ENCODE measurements at places on chromosomes 4 and X.

- DNase-seq, result no peak
Observed at GRCh38 chr4:94284889-94285288, 57.7 kb downstream of the HPGDS start.

DNA sequence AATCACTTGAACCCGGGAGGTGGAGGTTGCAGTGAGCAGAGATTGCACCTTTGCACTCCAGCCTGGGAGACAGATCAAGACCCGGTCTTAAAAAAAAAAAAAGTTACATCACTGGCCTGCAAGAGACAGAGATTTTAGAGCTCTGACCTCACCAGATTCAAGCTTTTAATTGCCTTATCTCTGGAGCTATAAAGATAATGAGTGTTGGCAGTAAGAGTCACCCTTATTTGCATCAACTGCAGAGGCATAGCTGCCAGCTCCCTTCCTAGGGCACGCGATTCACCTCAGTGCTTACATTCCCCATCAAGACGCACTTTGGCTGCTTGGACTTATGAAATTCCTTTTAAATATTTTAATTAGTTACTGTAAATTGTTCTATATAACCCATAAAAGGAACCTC lies 12.5 kb upstream of the SPATA4 start:
- no peak for DNase-seq

DNA sequence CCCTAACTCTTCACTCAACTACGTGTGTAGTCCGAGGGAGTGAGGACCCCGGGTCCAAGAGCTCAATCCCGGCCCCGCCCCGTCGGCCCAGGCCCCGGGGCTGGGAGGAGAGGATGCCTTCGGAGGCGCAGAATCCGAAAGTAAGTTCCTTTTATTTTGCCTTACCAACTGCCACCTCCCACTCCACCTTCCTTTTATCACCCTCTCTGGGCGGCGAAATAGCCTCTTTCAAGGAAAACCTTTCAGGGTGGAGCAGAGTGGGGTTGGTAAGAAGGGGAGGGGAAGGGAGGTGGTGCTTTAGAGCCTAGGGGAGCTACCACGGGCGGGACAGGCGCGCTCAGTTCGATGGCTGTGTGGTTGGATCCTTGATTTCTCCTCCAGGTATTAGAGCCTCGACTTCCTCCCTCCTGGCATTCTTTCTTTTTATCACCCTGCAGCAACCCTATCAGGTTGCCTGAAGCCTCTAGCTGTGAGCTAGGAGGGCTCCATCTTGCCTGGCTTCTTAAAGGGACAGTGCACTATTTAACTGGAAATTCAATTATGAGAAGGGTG lies 191.2 kb downstream of the RRAGB start:
- no peak for DNase-seq

DNA sequence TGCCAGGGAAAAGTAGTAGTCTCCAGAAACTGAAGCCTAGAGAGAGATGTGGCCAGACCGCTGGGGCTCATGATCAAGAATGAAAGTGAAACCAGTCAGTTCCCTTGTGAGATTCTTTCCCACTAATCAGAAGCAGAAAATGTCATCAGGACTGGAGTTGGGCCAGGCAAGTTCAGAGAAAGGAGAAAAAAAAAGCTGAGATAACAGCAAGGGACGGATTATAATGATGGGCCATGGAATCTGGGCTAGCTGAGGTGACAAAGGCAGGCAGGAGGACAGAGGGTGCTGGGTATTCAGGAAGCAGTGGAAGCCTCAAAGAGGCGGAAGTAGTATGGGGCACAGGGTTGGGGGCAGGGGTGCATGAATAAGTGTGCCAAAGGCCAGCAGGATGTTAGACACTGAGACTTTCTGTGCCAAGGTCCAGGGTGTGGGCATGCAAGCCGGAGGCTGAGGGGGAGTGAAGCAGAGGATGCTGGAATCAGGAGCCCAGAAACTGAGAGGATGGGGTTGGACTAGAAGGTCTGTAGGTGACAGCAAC lies 2.5 kb downstream of the CXorf38 start:
- no peak for DNase-seq

- no peak for DNase-seq
Observed at GRCh38 chr4:14743601-14744000, 258.7 kb upstream of the CPEB2 start.

- no peak for DNase-seq
Observed at GRCh38 chrX:148976571-148977400, 476.4 kb downstream of the AFF2 start.

DNA sequence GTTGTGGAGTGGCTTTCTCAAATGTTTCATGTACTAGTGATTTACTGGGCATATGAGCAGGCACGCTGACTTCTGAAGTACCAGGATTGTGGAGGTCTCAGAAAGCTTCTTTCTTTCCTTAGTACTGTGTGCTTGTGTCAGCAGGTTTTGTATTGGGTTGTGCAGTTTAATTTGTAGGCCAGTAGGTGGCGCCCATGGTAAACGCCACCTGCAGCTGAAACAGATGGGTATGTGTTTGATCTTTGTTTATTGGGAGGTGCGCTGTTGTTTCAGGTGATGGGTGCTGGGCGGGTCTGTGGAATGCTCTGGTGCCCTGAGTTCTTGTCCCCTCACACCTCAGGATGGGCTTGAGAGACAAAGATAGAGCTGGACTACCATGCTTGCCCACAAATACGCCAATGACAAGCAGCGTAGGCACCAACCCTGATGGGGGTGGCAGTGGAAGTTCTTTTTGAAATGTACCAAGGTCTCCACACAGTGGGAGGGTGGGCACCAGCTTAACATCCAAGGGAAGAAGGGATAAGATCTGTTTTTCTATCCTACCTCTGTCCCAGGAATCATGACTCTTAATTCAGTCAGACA lies 141.5 kb downstream of the RPS6KA6 start:
- DNase-seq, result no peak

Measured in T-helper 17 cell (primary cell).